CD4-positive, CD25-positive, alpha-beta regulatory T cell (primary cell): ENCODE measurements at places on chromosomes 7 and 10. TPM values are rescaled to one million over a fixed set of nuclear protein-coding genes. Genes with fewer than 3 reads are reported as not detected.

DNA sequence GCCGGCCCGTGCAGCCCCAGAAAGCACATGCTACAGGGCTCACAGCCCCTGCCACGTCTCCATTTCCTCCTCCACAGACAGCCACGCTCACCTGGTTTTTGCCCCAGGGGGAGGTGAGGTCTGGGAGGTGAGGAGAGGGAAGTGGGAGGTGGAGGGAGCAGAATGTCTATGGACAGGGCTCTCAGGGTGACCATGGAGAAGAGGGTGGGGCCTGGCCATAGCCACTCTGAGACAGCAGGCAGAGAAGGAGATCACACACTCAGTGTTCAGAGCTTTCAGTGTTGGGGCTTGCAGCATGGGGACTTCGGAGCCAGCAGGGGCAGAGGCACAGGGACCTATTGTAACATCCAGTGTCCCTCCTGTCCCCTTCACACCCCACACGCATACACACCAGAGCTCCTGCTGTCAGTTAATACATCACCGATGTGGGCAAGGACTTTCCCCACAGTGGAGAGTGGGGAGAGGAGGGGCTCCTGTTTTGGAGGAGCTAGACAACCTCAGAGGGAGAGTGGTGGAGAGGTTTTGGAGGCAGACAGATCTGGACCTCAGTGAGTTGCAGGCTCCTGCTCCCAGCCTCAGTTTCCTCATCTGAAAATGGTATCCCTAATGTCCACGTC, 14.4 kb downstream of the WDFY4 start:
- H3K36me3 ChIP-seq, result no peaks in the 10 kb centered on the region
- H3K4me1 ChIP-seq, result no peaks in the 10 kb centered on the region
- no peak overlapping the region for H3K4me3 ChIP-seq

- DNase-seq, result no peak
- no peaks in the 10 kb centered on the region for H3K27me3 ChIP-seq
- H3K36me3 ChIP-seq, result no peaks in the 10 kb centered on the region
- no peak overlapping the region for H3K4me3 ChIP-seq
- H3K27ac ChIP-seq, result no peak overlapping the region
Measured at GRCh38 chr7:71753956-71754664, 622.2 kb downstream of the GALNT17 start.

DNA sequence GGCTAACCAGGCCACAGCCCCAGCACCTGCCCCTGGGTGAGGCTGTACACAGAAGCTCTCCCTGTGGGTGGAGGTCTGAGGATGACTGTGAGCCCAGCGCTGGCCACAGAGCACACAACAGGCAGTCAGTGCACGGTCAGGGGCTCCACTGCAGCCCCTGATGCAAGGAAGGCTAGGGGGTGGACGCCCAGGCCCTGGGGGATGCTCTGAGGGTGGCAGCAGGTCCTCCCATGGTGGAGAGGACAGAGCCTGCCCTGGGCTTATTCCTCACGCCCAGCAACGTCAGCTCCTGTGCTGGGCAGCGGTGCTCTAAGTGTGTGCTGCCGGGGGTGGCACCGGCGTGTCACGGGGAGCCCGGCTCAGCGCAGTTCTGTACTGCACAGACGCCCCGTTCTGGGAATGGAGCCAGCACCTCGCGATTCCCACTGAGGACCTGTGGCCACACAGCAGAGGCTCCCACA, 223.2 kb downstream of the MAD1L1 start:
- no peaks in the 10 kb centered on the region for H3K4me1 ChIP-seq
- H3K4me3 ChIP-seq, result no peak overlapping the region
- no peak overlapping the region for H3K27ac ChIP-seq
- DNase-seq, result no peak

DNA sequence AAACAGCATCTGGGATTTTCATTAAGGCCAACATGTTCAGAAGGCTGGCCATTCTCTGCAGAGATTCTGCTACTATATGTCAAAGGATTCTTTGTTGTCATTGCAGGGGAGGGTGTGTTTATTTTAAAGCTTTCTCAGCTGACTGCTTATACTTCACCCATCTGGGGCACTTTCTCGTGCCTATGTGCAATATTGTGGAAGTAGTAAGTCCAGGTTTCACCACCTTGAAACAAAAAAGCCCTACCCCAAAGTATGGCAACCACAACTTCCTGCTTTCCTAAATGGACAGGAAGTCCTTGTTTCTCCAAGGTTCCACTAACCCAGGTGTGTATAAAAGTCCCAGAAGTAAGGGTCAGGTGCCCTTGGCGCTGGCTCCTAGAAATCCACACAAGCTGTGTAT, 58.7 kb upstream of the COL1A2 start:
- no peak for DNase-seq
- H3K36me3 ChIP-seq, result no peaks in the 10 kb centered on the region
- no peaks in the 10 kb centered on the region for H3K27me3 ChIP-seq
- H3K4me1 ChIP-seq, result no peaks in the 10 kb centered on the region
- no peak overlapping the region for H3K27ac ChIP-seq
- no peak overlapping the region for H3K4me3 ChIP-seq

- no peak overlapping the region for H3K27ac ChIP-seq
- H3K27me3 ChIP-seq, result peaks cover 2% of the 10 kb centered on the region
- no peak for DNase-seq
- H3K4me1 ChIP-seq, result peaks cover 15% of the 10 kb centered on the region
- H3K36me3 ChIP-seq, result no peaks in the 10 kb centered on the region
Measured at GRCh38 chr10:48659790-48660189, 24.9 kb upstream of the WDFY4 start.

DNA sequence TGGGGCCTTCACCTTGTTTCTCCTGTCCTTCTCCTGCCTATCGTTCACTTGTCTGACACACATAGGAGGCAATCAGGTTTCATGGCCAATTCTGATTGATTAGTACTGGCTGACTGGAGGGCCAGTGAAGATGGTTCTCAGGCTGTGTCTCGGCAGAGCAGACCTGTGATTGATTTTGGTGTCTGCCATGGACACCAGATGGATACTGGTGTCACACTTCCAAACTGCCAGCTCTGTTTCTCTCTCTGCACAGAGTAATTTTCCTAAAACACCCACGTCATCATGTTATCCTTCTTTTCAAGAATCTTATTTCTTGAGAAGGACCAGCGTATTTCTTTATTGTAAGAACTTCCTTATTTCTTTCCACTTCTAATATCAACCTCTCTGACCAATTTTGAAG, 117.1 kb downstream of the ICA1 start:
- no peaks in the 10 kb centered on the region for H3K27me3 ChIP-seq
- no peak for DNase-seq
- H3K36me3 ChIP-seq, result no peaks in the 10 kb centered on the region
- H3K4me3 ChIP-seq, result peak overlapping the region; percentile 83

GRCh38 chr10:89657302-89657701, 12.3 kb upstream of the PANK1 start:
- peaks cover 3% of the 10 kb centered on the region for H3K27me3 ChIP-seq
- H3K36me3 ChIP-seq, result no peaks in the 10 kb centered on the region
- no peak overlapping the region for H3K27ac ChIP-seq
- H3K4me3 ChIP-seq, result no peak overlapping the region

DNA sequence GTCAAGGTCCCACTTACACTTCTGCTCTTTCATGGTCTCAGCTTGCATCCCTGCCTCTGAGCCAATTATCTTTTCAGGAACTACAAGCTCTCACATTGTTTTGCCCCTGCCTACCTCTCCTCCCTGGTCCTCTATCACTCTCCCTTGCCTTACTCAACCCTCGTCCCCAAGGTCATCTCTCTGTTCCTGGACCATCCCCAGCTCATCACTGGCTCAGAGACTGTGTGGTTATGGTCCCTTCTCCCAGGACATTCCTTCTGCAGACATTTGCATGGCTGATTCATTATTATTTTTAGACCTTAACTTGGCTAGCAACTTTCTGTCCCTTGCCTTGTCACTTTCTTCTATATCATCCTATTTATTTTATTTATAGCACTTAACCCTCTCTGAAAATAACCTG, 17.8 kb upstream of the GPAM start:
- no peaks in the 10 kb centered on the region for H3K36me3 ChIP-seq
- peaks cover 6% of the 10 kb centered on the region for H3K27me3 ChIP-seq
- DNase-seq, result no peak
- H3K4me3 ChIP-seq, result no peak overlapping the region
- no peaks in the 10 kb centered on the region for H3K4me1 ChIP-seq

GRCh38 chr10:96440361-96441292, 73.1 kb downstream of the TLL2 start:
- DNase-seq, result no peak
- H3K4me1 ChIP-seq, result no peaks in the 10 kb centered on the region
- no peaks in the 10 kb centered on the region for H3K36me3 ChIP-seq
- H3K4me3 ChIP-seq, result no peak overlapping the region
- H3K27me3 ChIP-seq, result peaks cover 3% of the 10 kb centered on the region

DNA sequence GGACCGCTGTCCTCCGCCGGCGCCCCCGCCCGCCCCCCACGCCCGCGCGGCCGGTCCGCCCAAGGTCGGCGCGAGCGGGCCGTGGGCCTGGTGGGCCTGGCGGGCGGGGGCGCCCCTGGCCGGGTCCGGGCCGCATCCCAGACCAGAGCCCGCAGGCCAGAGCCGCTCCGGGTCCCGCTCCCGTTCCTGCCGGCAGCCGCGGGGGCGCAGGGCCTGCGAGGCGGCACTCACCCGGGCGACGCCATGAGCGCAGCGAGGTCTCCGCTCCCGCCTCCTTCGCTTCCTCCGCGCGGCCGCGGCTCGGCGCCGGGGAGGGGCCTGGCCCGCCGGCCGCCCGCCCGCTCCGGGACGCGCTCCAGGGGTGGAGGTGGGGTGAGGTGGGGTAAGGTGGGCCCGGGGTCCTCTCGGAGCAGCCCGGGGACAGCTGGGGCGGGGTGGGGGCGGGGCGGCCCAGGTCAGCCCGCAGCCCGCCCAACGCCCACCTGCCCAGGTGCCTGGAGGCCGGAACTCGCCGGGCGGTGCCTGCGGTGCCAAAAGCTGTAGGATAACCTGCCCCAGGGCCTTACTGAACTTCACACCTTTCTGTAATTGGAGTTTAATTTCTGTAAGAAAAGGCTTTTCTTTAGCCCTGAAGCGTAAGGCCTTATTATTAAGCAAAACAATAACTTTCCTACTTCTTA, at the start of gene URGCP:
Gene URGCP, minus strand, starts transcription at position 266 of the 680 bp plus-strand sequence. Its CDS starts 21 bp downstream, at position 245.
- peak within 1 kb of the TSS; percentile 60 for H3K27ac ChIP-seq
- DNase-seq, result peak; percentile 33
- no peaks in the 10 kb centered on the region for H3K27me3 ChIP-seq
- no peaks in the 10 kb centered on the region for H3K36me3 ChIP-seq

The LANCL2 gene
- 7.6 TPM for total RNA-seq

The NOLC1 gene
- 35.6 TPM for total RNA-seq

The ENKUR gene
- 2.3 TPM for total RNA-seq
